ENCODE measurements at places on chromosomes 11 and 22.

GRCh38 chr11:6693342-6694228 is 10.4 kb upstream of the MRPL17 start:
- DNase-seq: no peak

- no peak for DNase-seq
Observed at GRCh38 chr11:48019217-48019584, 38.8 kb downstream of the PTPRJ start.

- no peak for DNase-seq
Observed at GRCh38 chr22:17878186-17878694, 104.0 kb upstream of the BID start.

DNA sequence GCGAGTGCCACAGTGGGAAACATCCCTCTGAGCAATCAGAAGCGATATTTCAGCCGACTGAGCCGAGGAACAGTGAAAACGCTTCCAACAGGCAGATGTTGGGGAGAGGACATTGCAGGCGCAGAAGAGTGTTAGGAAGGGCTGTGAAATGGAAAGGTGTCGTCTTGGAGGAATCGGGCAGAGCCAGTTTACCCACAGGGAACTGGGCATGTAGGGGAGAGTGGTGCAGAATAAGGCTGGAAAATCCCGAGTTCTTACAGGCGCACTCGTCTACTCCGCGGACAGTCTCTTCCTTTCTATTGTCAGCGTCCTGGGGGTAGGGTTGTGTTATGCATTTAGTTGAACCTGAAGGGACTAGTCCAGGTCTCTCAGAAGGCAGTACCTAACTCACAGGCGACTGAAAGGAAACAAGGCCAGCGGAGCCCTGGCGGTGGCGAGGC is 1.1 kb upstream of the APLP2 start:
- DNase-seq: no peak

DNA sequence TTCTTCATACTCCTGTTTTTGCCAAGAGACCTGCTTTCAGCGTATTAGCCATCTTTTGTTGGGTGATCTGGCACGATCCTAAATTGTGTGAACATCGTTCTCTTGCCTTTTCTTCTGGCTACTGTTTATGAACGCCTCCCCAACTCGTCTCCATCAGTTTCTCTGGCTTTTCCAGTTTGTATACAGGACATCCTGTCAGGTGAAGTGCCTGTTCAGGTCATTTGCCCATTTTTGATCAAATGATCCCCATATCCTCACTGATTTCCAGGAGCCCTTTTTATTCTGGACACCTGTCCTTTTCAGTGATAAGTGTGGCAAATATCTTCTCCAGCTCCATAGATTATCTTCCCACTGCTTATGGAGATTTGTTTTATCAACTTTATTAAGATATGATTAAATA is 22.5 kb upstream of the SYT8 start:
- DNase-seq: no peak

DNA sequence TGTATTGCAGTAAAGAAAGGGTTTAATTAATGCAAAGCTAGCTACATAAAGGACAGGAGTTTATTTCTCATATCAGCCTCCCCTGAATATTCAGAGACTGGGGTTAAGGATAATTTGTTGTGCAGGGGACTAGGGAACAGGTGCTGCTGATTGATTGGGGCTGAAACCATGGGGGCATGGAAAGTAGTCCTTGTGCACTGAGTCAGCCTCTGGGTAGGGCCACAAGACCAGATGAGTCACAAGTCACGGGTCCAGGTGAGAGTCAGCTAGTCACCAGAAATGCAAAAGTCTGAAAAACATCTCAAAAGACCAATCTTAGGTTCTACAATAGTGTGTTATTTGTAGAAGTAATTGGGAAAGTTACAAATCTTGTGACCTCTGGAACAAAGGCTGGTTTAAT is 32.9 kb upstream of the SYT13 start:
- DNase-seq: no peak

DNA sequence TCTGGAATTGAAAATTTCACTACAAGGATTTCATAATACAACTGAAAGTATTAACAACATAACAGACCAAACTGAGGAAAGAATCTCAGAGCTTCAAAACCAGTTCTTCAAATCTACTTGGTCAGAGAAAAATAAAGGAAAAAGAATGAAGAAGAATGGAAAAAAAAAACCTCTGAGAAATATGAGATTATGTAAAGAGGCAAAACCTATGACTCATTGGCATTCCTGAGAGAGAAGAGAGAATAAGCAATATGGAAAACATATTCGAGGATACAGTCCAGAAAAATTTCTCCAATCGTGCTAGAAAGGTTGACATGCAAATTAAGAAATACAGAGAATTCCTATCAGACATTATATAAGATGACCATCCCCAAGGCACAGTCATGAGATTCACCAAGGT is 23.4 kb upstream of the GPR83 start:
- DNase-seq: no peak

All from stimulated activated CD4-positive, alpha-beta T cell treated with anti-CD3 and anti-CD28 coated beads, Interleukin-1b, Interleukin-23, amount 100 ng/mL, for 4 hours (primary cell).